Activated T-helper 1 cell treated with anti-CD3 and anti-CD28 coated beads, Interleukin-12 subunit alpha, Interleukin-12 subunit beta, Interleukin-2, Interleukin-4 antibody, amounts not matched to agents 30 ng/mL and 10 ng/mL and 1 ng/mL, durations not matched to agents 14 hours and 24 hours and 36 hours (primary cell): ENCODE measurements at places on chromosomes 11 and 22. TPM values are rescaled to one million over a fixed set of nuclear protein-coding genes. Genes with fewer than 3 reads are reported as not detected.

Gene CRYBB1
- total RNA-seq = not detected in 2 replicates

Gene PGA5
- not detected in 2 replicates for total RNA-seq

DNA sequence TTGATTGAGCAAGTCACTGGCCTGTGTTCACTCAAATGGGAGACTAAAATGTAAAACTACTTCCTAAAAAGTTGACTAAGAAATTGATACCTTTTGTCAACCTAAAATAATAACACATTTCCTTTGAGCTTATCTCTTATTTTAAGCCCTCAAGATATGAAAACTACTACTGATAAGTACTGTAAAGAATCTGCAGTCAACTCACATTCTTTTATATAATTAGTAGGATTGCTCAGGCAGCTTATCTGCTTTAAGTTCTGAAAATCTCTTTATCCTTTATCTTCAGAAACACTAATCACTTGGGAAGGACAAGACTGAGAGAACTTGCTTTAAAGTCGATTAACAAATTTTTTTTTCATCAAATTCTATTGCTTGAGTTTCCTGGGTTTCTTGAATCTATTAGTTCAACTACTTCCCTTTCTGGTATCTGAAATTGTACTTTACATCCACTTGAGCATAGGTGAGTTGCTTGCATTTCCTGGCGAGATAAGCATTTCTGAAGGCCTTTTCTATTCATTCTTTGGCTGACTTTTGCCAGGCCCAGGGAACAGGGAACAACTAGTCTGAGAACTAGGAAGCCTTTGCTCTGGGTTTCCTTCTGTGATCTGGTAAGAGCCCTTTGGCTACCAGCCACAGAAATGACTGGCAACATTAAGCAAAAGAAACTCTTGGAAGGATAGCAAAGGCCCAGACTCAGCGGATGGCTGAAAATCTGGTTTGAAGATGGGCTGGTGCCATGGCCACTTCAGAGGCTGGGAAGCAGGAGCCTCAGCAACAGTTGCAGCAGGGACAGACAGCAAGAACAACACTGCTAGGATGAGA, 19.3 kb upstream of the CSRP3 start:
- no peak overlapping the region for H3K4me3 ChIP-seq
- H3K27ac ChIP-seq = no peak overlapping the region
- H3K27me3 ChIP-seq = peaks cover 4% of the 10 kb centered on the region

- H3K27me3 ChIP-seq = peaks cover 3% of the 10 kb centered on the region
- H3K36me3 ChIP-seq = no peaks in the 10 kb centered on the region
- no peak overlapping the region for H3K27ac ChIP-seq
- no peak overlapping the region for H3K4me3 ChIP-seq
- no peaks in the 10 kb centered on the region for H3K4me1 ChIP-seq
- DNase-seq = no peak
Observed at GRCh38 chr22:26047516-26047915, 121.7 kb upstream of the SEZ6L start.

DNA sequence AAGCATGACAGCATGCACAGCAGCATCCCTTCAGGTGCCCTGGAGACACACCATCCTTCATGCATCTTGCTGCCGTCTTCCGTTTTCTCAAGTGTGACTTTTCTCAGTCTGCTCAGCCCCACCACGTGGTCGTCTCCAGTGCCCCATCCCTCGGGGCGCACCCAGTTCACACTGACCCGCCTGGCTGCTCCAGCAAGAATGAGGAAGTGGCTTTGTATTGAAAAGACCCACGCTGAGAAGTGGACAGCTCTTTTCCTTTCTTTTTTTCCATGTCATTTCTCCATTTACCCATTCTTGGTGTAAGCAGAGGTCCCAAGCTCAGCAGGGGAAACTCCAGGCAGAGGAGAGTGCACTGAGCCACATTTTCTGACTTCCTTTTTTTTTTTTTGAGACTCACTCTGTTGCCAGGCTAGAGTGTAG, 14.5 kb downstream of the SERPINH1 start:
- no peak overlapping the region for H3K27ac ChIP-seq
- no peak for DNase-seq
- no peak overlapping the region for H3K4me3 ChIP-seq
- no peaks in the 10 kb centered on the region for H3K4me1 ChIP-seq
- H3K27me3 ChIP-seq = peaks cover 11% of the 10 kb centered on the region
- H3K36me3 ChIP-seq = peaks cover 4% of the 10 kb centered on the region

DNA sequence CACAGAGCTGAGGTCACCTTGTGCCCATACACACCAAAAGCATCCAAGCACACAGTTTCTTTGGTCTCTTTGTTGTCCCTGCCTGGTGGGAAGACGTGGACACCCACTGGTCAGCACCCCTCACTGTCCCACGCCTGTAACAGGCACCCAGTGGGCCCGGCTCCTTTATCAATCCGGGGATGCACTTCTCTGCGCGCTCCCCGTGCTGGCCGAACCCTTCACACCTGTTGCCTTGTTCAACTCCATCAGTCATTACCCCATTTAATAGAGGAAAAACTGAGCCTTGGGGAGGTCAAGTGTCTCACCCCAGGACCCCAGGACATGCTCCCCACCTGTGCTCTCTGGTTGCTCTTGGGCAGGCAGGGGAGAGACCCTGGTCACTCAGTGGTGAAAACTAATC, 49.7 kb upstream of the FGF3 start:
- no peak for DNase-seq
- no peak overlapping the region for H3K4me3 ChIP-seq
- no peaks in the 10 kb centered on the region for H3K36me3 ChIP-seq
